ENCODE measurements at places on chromosomes 5 and 9.

- DNase-seq: no peak
Observed at GRCh38 chr5:150851039-150851438, 4.7 kb downstream of the IRGM start.

GRCh38 chr9:69585571-69585970 is 86.6 kb downstream of the APBA1 start:
- no peak for DNase-seq

DNA sequence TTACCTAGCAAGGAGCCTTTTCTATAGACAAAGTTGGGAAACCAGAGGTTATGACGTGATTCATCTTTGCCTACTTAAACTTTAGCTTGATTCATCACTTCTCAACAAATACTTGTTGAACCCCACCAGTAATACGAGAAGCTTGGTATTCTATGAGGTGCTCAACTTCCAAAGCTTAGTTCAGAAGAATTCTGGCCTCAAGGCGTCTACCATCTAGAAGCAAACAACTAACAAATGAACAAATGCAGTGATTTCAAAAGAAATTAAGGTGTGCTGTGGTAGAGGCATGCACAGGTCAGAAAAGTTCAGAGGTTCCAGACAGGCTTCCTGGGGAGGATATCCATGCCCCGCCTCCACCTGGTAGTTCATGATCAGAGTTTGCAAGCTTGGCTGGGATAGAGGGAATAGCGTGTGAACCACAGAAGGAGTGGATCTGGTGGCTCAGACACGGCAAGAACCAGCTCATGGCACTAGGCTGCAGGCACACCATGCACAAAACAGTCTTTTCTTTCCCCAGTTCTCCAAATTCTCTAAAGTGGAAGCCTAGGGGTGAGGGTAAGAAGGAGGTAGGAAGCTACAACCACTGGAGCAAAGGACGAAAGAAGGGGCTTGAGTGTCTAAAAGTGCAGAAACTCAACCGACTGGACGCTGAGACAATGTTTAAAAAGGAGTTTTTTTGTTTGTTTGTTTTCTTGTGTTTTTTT is 473.0 kb downstream of the RAB3C start:
- DNase-seq: no peak

- DNase-seq: no peak
Observed at GRCh38 chr5:74974451-74975091, 77.8 kb downstream of the GCNT4 start.

DNA sequence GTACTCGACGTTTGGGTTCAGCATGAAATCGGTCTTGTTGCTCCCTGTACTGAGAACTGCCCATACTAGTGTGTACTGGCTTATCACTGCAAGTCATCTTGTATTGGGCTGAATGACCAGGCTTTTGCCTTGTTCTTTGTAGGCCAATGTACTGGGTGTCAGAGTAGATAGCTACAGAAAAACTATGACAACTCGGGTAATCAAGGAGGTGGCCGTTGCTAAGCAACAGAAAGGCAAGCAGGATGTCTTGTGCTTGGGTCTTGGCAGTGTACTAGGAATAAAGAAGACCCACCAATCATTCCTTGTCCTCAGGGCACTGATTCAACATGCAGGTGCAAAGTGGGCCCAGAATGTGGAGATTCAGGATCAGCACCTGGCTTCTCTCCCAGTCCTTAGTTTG is 11.9 kb upstream of the SHISAL2B start:
- DNase-seq: no peak

GRCh38 chr9:15755660-15756059 is 202.8 kb downstream of the CCDC171 start:
- no peak for DNase-seq

DNA sequence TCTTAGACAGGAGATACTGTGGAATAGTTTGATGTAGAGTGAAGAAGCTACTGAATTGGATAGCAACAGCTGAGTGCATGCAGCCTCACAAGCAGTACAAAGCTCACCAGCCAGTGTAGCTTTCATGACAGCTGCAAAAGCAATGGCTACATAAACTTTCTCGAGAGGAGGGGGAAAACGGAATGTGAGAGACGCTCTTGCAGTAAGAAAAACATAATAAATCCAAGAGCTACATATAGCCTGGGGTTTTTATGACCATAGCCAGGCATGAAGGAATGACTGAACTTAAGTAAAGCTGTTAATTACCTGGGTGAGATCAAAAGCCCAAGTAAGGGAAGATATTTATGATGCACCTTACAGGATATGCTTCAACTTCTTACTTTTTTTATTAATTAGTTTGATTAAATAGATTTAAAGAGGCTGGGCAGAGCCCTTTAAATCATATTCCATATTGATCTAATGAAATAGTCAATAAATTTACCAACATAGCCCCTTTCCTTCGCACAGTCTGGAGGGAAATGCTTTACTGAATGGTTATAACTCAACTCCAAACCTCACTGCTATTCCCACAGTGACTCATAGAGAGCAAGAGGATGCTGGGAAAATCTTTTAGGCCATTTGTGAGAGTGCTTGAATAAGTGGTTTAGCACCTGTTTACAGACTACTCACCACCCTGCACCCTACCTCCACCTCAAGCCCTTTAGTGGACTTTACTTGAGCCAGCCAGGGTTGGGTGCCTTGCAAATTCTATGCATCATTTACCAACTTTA is 407.2 kb upstream of the CLINT1 start:
- DNase-seq: no peak

DNA sequence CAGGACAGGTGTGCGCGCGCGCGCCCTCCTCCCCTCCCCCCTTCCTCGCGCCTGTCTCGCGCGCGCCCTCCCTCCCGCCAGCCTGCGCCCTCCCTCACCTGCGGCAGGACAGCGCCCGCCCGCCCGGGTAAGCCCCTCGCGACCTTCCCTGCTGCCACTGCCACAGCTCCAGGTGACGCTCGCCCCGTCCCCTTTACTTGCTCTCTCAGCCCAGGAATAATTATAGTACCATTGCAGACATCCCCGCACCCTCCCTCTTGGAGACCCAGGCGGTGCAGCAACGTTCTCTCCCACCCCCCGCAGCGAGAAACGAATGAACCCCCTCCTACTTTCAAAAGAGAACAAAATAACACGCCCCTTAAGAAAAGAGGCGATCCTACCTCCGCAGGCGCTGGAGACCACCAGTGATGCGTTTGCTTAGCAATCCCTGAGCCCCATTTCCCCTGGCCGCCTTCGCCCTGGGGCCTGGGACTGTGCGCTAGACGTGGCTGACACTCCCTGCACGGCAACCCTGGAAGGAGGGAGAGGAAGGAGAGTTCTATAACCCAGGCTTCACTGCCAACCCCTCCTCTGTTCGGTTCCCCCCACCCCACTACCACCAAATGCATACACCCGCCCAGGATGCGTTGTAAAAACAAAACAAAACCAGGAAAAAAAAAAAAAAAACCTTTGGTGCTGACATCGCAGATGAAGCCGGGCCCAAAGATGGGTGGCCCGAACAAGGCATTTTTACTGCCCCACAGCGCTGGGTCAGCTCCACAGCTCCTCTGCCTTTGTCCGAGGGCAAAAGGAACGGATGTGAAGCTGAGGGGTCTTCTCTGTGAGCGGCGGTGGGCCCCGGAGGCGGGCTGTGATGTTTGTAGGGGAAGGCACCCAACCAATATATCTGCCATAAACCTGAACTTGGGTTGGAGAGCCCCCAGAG is 5.6 kb upstream of the PURA start:
- no peak for DNase-seq

- no peak for DNase-seq
Observed at GRCh38 chr9:23258569-23258968, 567.5 kb downstream of the ELAVL2 start.

- no peak for DNase-seq
Observed at GRCh38 chr9:38308136-38308535, 84.4 kb upstream of the ALDH1B1 start.

GRCh38 chr9:126704157-126704891 is 90.6 kb downstream of the LMX1B start:
- no peak for DNase-seq

DNA sequence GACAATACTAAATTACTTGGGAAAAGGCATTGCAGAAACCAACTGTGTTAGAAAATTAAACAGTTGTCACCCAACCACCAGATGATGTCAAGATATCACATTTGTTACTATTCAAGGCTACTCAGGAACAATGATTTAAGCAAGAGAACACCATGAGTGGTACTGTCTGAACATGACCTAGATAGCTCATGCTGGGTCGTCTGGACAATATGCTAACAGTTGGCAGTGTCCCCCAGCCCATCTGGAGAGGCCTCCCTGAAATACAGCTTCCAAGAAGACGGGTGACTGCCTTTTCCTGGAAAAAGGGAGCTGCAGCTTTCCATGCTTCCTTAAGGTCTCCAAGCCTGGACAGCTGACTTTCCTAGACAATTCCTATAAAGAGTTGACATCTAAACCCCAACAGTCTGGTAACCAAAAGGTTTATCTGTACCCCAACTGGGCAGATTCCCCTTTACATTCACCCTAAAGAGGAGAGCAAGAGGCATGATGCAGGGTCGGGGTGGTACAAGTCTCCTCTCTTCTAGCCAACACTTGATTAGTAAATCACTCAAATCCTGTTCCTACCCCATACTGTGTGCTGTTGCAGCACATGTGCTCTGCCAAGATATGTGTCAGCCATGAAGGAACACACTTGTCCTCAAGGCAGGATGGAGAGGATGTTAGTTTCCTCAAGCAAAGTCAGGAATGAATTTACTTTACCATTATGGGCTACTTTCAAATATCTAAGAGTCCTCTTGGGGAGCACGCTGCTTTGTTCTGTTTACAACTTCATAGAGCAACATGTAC is 433.0 kb downstream of the PDE4D start:
- DNase-seq: no peak

GRCh38 chr9:130707225-130707976 is 13.8 kb downstream of the EXOSC2 start:
- peak; percentile 87 for DNase-seq

DNA sequence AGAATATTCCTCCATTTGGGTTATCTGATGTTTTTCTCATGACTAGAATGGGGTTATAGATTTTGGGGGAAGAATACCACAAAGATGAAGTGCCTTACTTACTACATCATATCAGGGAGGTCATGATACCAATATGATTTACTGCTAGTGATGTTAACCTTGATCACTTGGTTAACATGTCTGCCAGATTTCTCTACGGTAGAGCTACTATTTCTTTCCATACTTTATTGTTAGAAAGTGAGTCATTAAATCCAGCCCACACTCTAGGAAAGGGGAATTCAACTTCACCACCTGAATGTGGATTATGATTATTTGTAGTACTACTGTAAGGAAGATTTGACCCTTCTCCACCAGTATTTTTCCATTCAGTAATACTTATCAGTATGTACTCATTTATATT is 64.7 kb downstream of the UBE2R2 start:
- DNase-seq: no peak

GRCh38 chr9:92964607-92965060 is 17.3 kb downstream of the FGD3 start:
- DNase-seq: no peak

DNA sequence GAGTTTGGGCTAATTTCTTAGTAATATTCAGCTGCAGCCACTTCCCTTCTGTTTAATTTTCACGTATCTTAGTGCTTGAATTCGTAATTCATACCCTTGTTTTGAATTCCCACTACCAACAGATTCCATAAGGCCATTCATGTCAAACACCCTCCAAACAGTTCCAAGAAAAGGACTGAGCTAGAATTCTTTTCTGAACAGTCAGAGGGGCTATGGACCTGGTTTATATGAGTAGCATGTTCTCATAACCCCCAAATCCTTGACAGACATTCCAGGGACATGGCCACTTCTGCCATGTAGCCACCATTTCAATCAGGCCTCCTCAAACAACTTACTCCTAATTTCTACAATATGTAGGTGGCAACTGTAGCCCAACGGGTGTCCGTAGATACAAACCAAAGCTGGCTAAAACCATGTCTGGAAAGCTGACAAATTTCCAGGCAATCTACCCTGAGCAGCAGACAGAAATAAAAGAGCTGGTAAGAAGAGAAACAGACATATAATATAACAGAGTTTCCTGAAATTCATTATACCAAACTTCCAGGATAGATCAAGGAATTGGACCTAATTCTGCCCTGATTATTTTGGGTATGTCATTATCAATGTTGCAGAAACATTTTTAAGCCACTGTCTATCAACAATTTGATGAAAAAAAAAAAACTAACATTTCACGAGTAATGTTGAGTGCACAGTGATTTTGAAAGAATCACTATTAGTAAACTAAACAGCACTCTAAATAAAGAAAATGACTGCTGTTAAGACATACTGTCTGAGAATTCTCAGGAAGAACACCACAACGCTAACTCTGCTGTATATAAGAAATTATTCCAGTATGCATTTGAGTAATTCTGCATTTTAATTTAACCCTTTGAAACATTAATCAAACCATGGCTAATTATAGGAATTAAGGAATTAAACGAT is 40.7 kb downstream of the EBF1 start:
- DNase-seq: no peak

DNA sequence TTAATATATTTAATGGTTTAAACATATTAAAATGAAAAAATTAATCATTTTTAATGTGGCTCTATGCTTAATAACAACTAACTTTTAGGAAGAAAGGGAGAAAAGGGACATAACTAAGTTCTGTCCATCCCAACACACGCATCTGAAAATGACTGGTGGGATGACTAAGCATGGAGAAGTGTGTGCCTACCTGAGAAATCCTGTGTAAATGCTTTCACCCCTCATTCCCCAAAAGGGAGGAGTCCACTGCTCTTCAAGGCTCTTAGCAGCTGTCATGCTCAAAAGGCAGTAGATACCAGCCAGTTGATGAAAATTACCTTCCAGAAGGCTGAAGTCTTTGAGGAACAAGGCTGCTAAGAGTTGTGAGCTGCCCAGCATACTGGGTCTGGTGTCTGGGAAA is 130.9 kb downstream of the NFIB start:
- DNase-seq: no peak

- DNase-seq: no peak
Observed at GRCh38 chr5:78920604-78921003, 64.5 kb downstream of the ARSB start.

DNA sequence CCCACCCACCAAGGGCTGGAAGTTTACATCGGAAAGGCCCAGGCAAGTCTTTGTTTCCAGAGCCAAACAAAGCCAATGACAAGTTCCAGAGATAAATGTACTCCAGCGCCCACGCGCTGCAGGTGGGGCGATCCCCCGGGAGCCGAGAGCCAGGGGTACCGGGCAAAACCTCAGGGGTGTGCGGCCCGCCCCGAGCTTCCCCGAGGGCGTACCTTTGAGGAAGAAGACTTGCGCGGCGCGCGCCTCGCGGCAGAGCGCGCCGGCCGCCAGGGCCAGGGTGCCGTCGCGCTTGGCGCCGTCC is 671 bp downstream of the DUSP1 start:
- DNase-seq: no peak

DNA sequence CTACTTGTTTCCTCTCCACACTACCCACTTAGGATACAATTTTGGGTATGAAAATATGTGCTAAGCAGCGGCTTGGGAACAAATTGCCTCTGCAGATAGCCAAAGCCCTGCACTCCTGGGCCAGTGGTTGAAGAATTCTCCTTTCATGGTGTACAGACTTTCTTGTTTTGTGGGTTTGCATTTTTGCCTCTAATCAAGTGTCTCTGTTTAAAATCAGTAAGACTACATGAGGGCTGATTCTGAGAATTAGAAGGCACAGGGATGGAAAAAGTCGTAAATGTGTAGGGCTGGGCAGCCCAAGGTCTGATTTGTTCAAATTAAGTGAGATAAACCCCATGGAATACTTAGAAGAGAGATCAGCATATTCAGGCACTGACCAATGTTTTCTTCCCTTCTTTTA is 103.7 kb upstream of the CD180 start:
- DNase-seq: no peak

Data from hematopoietic multipotent progenitor cell treated with erythropoietin and hydrocortisone succinate and interleukin-3 and kit ligand, for 17 days (in vitro differentiated cells).